Activated CD8-positive, alpha-beta memory T cell treated with anti-CD3 and anti-CD28 coated beads, Interleukin-2, amount 10 ng/mL, durations not matched to agents 7 days and 5 days (primary cell): ENCODE measurements at places on chromosomes 7 and 10.

GRCh38 chr7:2974093-2974819 is 69.4 kb downstream of the CARD11 start:
- peaks cover 56% of the 10 kb centered on the region for H3K4me1 ChIP-seq
- DNase-seq, result peak; percentile 22
- H3K4me3 ChIP-seq, result no peak overlapping the region

DNA sequence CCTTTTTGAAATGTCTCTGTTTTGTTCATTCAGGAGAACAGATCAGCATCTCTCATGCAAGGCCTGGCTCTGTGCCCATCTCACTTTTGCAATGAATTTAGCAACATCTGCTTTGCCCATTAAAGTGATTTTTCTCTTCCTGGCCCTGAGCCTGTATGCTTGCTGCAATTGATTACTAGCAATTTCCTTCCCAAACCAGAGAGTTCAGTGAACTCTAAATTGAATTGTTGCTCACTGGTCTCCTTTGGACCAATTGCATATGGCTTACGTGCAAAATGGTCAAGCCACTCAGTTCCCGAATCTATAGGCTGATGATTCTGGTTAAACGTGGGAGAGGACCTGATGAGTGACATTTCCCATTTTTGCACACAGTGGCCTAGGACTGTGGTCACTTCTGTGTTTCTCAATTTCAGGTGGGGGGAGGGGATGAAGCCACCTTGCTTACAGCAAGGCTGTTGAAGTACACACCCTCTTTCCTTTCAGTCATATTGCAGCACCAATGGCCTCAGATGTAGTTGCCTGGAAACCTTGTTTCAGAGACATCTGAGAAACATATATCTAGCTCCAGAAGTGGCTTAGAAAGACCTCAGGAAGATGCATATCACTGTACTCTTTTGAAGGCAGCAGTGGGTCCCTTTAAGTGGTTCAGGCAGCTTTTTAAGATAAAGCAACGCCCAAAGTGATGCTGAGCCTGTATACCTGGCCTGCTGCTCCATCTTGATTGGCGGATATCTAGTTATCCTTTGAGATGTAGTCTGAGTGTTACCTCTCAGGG is 201.4 kb downstream of the PTEN start:
- H3K27ac ChIP-seq, result peak overlapping the region; percentile 56
- peaks cover 49% of the 10 kb centered on the region for H3K4me1 ChIP-seq
- H3K27me3 ChIP-seq, result no peaks in the 10 kb centered on the region

- no peaks in the 10 kb centered on the region for H3K27me3 ChIP-seq
- H3K4me3 ChIP-seq, result no peak overlapping the region
- H3K4me1 ChIP-seq, result no peaks in the 10 kb centered on the region
- no peaks in the 10 kb centered on the region for H3K36me3 ChIP-seq
- H3K27ac ChIP-seq, result no peak overlapping the region
These were observed 48.5 kb downstream of the FEZF1 start for GRCh38 chr7:122256046-122256445.

DNA sequence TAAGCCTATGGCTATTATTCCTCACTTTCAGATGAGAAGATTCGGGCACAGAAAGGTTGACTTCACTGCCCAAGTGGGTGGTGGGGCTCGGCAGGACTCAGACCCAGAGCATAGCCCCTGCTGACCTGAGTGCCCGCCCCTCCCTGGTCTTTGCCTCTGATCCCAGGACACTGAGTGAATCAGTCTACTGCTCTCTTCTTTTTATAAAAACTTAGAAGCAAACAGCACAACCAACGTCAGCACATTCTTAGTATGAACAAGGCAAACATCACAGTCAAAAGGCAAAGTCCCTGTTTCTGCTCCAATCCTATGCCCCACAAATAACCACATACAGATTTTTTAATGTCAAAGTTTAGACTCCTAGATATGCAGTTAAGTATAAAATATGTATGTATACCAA is 237.8 kb downstream of the ZMYND11 start:
- H3K27me3 ChIP-seq, result peaks cover 2% of the 10 kb centered on the region
- DNase-seq, result no peak
- peaks cover 2% of the 10 kb centered on the region for H3K4me1 ChIP-seq
- H3K4me3 ChIP-seq, result no peak overlapping the region
- peaks cover 5% of the 10 kb centered on the region for H3K36me3 ChIP-seq

DNA sequence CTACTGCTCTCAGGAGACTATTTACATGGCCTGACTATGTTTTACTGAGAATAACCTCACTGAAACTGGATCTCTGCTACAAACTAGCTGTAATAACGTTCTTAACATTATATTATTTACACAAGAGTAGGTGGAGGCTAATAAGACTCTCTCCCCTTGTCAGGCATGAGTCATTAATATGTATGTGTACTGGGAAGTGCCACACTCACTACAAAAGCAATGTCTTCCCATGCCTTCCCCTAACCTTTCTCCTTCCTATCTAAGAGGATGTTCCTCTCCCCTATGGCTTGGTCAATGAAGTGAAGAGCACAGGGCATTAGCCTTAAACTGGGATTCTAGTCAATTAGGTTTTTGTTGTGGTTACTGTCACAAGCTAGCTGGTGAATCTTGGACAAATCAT is 147.9 kb downstream of the DGKB start:
- DNase-seq, result no peak
- H3K36me3 ChIP-seq, result no peaks in the 10 kb centered on the region
- H3K27ac ChIP-seq, result no peak overlapping the region
- H3K4me3 ChIP-seq, result no peak overlapping the region

- H3K4me3 ChIP-seq, result no peak overlapping the region
- H3K27me3 ChIP-seq, result no peaks in the 10 kb centered on the region
- H3K27ac ChIP-seq, result no peak overlapping the region
- peaks cover 46% of the 10 kb centered on the region for H3K4me1 ChIP-seq
These were observed 33.9 kb downstream of the ITPRIP start for GRCh38 chr10:104304356-104304745.

DNA sequence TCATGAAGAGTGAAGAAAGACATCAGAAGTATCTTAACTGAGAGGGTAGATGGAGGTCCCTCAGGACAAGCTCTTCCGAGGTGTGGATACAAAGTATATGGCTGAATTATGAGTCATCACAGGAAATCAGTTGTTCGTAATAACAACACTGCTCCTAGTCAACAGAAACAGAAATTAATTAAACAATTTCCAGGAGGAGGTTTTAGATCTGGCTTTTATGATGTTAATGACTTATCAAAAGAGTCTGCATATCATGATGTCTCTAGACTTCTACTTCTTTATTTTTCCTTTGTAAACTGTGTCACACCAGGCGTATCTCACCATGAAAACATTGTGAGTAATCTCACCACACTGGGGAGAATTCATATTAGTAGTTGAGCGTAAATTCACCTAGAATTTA is 31.2 kb downstream of the OSBPL3 start:
- peak overlapping the region; percentile 35 for H3K27ac ChIP-seq
- H3K4me1 ChIP-seq, result peaks cover 36% of the 10 kb centered on the region
- DNase-seq, result no peak
- no peak overlapping the region for H3K4me3 ChIP-seq
- peaks cover 27% of the 10 kb centered on the region for H3K36me3 ChIP-seq

- H3K27ac ChIP-seq, result no peak within 1 kb of the TSS
- DNase-seq, result no peak
- H3K4me1 ChIP-seq, result no peaks in the 10 kb centered on the region
- peaks cover 57% of the 10 kb centered on the region for H3K27me3 ChIP-seq
- H3K36me3 ChIP-seq, result peaks cover 8% of the 10 kb centered on the region
These were observed at the start of gene PRLHR for GRCh38 chr10:118595598-118596425. Gene PRLHR (minus strand): TSS chr10:118595648. CDS start chr10:118595244, 404 bp downstream.

GRCh38 chr7:80843018-80843677 is 75.7 kb downstream of the SEMA3C start:
- no peaks in the 10 kb centered on the region for H3K27me3 ChIP-seq
- H3K4me3 ChIP-seq, result no peak overlapping the region
- DNase-seq, result no peak
- H3K36me3 ChIP-seq, result no peaks in the 10 kb centered on the region
- H3K4me1 ChIP-seq, result no peaks in the 10 kb centered on the region
- no peak overlapping the region for H3K27ac ChIP-seq

DNA sequence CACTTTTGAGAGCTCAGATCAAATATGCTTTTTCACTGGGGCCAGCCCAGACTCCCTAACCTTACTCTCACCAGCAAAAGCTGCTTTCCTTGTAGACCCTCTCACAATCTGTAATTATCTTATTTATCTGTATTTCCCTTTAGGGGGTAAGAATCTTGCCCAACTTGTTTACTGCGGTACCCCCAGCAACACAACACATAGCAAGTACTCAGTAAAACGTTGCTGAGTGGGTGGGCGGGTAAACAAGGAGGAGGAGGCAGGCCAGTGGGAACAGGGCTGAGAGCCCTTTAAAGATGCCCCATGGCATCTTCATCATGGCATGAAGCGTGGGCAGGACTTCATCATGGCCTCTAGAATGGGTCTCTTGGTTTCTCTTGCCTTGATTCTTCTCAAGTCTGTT is 64.2 kb downstream of the SORBS1 start:
- H3K27ac ChIP-seq, result no peak overlapping the region
- H3K36me3 ChIP-seq, result no peaks in the 10 kb centered on the region
- H3K4me3 ChIP-seq, result no peak overlapping the region
- peaks cover 3% of the 10 kb centered on the region for H3K27me3 ChIP-seq

DNA sequence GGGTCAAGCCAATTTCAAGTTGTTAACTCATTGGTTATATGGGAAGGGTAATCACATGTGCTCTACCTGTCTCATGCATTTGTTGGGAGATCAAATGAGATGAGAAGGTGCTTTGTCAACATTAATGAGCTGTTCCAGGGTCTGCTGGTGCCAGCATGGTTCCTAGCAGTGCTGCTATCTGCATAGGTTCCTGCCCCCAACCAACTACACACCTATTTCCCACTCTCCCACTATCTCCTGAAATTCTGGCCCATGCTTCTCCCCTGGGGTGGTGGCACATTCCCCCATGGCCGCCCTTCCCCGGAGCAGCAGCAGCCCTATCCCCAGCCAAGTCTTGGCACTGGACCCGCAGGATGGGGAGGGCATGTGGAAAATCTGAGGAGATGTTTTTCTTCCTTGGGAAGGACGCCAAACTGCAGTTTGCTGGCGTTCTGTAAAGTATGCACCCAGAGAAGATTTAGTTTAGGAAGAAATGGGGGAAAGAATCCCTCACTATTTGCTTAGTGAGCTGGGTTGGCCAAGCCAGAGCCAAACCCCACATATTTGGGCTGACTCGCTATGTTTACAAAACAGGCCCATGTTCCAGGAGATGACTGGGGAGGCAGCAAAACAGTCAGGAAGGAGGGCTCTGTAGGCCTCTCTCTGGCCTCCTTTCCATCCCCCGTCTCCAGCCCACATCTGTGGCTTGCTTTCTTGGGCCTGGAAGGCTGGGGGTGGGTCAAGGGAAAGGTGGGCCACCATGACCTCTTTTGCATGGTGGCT is 42.5 kb downstream of the PPP1R3C start:
- DNase-seq, result no peak
- H3K4me3 ChIP-seq, result no peak overlapping the region
- H3K27ac ChIP-seq, result no peak overlapping the region
- H3K4me1 ChIP-seq, result no peaks in the 10 kb centered on the region
- H3K36me3 ChIP-seq, result no peaks in the 10 kb centered on the region

- no peak overlapping the region for H3K4me3 ChIP-seq
- H3K27me3 ChIP-seq, result no peaks in the 10 kb centered on the region
- no peak overlapping the region for H3K27ac ChIP-seq
- DNase-seq, result no peak
- no peaks in the 10 kb centered on the region for H3K4me1 ChIP-seq
- H3K36me3 ChIP-seq, result peaks cover 15% of the 10 kb centered on the region
These were observed 123.6 kb downstream of the EXOC4 start for GRCh38 chr7:133376514-133376913.
